8988T (cell line): ENCODE measurements at places on chromosomes 2 and 18.

DNA sequence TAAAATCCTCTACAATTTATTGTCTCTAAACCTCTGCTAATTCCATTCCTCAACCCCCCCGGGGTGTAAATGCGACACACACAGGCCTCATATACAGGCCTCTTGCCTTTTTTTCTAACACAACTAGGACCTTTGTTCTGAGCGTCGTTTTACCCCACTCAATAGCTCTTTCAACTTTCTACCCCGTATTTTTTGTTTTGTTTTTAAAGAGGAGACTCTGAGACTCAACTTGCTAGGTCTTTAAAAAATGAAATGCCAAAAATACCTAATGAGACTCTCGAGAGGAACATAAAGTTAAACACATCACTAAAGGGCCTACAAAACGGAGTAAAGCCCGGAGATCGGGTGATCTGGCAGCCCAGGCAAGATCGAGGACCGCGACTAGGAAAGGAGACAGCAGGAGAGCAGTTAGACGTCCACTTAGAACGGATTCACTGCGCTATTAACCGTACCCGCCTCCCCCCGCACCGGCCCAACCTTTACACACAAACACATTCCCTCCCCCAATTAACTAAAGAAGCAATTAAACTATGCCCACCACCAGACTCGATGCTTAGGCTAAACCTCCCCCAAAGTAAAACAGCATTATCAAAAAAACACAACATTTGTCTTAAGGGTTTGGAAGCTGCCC, 1.7 kb downstream of the TRIP12 start:
- no peak for DNase-seq

DNA sequence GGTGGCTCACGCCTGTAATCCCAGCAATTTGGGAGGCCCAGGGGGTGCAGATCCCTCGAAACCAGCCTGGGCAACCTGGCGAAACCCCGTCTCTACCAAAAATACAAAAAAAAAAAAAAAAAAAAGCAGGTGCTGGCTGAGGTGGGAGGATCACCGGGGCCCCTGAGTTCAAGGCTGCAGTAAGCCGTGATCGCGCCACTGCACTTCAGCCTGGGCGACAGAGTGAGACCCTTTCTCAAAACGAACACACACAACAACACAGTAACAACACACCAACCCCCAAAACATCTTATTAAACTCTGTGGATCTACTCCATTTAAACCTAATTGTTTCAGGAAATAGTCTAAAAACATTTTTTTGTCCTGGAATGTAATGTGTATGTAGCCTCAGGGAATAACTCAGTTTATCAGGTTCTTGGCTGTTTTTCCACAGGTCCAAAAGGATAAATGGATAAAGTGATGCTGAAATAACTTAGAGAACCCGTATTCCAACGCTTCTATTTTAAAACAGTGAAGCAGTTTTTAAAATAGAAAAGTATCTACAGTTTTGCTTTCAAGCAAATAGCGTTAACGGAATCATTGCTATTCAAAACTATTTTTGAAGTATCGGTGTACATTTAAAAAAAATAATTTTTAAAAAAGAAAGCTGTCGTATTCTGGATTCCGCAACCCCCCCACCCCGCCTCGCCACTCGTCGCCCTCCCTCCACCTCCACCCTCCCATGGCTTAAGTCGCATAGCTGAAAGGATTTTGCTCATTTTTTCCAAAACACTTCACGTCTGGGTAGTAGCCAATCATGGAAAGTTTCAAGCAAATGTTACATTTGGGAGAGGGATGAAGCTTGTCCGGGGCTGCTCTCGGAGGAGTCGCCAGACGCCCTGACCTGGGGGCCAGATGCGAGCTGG, 895 bp upstream of the GLS start:
- DNase-seq, result no peak

DNA sequence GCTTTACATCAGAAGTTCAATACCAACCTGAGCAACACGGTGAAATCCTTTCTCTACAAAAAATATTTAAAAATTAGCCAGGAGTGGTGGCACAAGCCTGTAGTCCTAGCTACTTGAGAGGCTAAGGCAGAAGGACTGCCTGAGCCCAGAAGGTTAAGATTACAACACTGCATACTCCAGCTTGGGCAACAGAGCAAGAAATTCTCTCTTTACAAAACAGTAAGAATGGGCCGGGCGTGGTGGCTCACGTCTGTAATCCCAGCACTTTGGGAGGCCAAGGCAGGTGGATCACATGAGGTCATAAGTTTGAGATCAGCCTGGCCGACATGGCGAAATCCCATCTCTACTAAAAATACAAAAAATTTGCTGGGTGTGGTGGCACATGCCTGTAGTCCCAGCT, 113.2 kb downstream of the USP34 start:
- DNase-seq, result no peak

GRCh38 chr18:66046032-66046602, 295.3 kb downstream of the CDH7 start:
- DNase-seq, result no peak

- DNase-seq, result no peak
Measured at GRCh38 chr2:112869258-112869842, 32.8 kb upstream of the IL1B start.

DNA sequence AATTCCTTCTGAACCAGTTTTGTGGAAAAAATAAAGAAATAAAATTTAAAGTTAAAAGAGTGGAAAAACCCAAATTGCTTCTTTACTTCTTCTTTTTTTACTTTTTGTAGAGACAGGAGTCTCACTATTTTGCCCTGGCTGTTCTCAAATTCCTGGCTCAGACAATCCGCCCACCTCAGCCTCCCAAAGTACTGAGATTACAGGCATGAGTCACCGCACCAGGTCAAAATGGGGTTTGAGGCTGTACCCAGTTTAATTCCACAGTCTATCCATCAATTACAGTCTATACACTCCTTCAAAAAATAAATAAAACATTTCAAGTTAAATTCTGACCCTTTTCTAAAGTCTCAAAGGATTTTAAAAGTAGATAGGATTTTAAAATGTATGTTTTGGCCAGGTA, 120.3 kb downstream of the FAM161A start:
- no peak for DNase-seq

- DNase-seq, result no peak
Measured at GRCh38 chr2:128745946-128746345, 427.3 kb upstream of the HS6ST1 start.

DNA sequence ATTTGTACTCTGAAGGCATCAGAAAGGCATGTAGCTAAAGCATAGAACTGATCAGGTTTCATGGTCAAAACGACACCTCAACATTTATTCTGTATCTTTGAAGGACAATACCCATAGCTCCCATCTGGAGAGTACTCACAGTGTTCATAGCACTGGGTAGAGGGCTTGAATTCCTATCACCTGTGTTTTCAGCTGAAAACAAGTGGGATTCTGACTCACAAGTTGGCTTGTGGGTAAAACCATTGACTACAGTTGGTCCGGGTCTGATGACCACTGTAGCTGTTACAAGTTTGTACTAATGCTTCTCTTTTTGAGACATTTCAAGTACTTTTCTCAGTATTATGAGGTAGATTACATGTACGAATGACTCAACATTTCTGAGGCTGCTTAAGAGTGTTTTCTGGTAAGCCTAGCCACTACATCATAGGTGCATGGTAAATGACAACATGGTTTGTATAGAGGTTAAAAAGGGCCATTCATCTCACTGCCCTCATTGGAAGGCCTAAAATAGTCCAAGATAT, 68.6 kb upstream of the PELI1 start:
- DNase-seq, result no peak

DNA sequence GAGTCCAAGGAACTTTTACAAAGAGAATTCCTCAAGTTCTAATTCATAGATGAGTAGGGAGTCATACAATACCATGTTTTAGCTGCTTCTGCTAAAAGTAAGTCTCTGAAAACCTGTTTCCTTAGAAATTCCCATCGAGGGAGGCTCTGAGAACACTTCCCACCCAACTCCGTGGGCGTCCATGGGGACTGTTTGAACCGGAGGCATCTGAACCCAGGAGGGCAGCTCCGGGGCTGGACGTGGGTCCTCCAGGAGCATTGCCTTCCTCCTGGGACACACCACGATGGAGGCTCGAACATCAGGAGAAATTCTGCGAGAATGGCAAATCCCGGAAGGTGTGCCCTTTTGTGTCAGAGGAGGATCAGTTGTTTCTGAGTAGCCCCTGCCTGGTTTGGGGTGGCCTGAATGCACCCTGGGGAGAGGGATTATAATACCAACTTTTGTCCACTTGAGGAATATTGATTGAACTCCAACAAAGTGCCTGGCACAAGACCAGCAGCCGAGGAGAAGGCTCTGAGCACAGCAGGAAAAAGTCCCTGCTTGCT, 327.5 kb upstream of the SALL3 start:
- no peak for DNase-seq

DNA sequence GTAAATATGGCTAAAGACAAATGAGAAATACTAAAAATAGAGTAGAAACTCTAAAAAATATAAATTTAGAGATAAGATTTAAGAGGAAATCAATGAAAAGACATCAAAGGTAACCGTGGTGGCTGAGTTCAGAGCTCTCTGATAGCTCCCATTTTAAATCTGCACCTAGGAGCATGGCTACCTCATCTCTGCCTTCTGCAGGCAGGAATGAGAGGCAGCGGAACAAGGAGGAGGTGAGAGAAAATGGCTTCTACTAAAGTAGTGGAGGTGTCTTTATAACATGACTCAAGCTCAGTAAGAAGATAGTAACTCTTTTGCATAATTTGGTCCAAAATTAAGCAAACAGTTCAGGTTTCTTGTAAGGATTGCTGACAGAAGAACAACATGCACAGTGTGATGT, 758.7 kb upstream of the FSHR start:
- no peak for DNase-seq

DNA sequence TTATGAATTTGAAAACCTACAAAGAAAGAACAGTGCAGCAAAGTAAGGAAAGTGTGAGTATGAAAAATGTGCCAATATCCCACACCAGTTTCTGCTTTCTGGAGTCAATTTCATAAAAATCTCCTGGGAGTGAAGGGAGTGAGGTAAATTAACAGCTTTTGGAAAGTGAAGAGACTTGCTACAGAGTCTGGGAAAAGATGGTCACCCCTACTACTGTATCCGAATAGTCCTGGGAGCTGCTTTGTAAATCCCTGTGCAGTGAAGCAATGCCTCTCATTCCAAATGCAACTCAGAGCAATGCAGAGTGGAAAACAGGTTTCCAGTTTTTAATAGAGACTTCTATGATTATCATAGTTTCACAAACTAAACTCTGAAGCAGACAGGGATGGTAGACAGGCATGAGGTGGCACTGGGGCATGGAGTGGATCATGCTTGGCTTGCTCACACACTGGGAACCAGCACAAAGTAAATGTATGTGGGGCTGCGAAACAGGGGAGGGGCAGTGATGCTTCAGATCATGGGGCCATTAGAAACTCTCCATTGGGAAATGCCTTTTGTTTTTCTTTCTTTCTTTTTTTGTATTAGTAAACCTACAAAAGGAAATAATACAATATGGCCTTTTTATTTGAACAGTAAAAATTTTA, 10.6 kb downstream of the COL5A2 start:
- no peak for DNase-seq

GRCh38 chr2:240453461-240454105, 18.1 kb downstream of the GPC1 start:
- DNase-seq, result no peak

- no peak for DNase-seq
Measured at GRCh38 chr2:151728804-151729414, 5.4 kb downstream of the NEB start.
